Esophagus muscularis mucosa (tissue), 4 donors: ENCODE measurements at places on chromosomes 11 and 22. TPM values are rescaled to one million over a fixed set of nuclear protein-coding genes. Genes with fewer than 3 reads are reported as not detected.

The NLRP14 gene
- total RNA-seq: not detected

- no peak for DNase-seq
Observed at GRCh38 chr11:98952107-98952506, 68.6 kb upstream of the CNTN5 start.

DNA sequence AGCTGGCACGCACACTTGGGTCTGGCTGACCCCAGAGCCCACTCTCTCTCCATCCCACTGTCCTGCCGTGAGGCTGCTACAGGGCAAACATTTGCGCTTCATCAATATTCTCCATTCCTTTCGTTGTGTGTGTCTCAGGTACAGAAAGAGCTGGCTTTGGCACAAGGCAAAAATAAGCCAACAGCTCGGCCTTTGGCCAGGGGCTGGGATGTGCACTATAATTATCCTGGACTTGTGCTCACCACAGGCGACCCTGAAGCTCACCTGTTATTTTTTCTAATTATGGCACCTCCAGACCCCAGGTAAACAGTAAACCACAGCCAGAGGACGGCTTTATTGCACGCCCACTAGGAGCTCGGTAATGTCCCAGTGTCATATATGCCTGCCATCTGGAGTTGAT is 10.9 kb downstream of the ZMAT5 start:
- DNase-seq: no peak

- DNase-seq: no peak
Observed at GRCh38 chr11:35166369-35167360, 27.7 kb downstream of the CD44 start.

DNA sequence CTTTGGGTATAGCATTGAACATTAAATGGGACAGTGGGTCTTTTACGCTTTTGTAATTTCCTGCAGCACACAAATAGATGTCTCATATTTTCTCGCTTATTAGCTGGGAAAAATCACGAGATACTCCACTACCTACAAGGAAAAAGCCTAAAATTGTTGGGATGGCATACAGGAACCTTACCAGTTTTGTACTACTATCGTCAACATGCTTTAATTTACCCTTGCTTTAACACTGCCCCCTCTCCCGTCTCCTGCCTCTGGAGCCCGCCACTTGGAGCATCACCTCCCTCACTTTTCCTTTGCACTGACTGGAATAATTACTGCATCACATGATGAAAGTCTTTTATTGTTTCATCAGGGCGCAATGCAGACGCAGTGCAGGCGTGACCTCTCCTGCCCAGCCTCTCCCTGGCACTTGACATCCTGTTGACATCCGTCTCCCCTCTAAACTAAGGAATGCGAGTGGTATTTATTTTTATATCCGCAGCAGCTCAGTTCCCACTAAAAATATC is 1.0 kb upstream of the FNBP4 start:
- no peak for DNase-seq

GRCh38 chr11:35614939-35615569 is 3.2 kb upstream of the FJX1 start:
- DNase-seq: no peak

DNA sequence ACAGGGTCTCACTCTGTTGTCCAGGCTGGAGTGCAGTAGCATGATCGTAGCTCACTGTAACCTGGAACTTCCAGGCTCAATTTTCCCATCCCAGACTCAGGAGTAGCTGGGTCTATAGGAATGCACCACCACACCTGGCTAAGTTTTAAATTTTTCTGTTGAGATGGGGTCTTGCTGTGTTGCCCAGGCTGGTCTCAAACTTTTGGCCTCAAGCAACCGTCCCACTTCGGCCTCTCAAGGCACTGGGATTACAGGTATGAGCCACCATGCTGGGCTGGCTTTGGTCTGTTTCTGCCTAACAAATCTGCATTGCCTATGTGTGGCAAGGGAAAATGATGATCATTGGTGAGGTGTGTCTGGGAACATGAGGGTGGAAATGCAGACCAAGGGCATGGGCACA is 59.3 kb upstream of the CLMP start:
- no peak for DNase-seq

- DNase-seq: no peak
Observed at GRCh38 chr11:122754553-122755322, 83.6 kb upstream of the CRTAM start.

The ANKK1 gene
- total RNA-seq: 0.29 TPM

GRCh38 chr22:29872144-29872893 is 10.7 kb upstream of the MTMR3 start:
- DNase-seq: no peak

DNA sequence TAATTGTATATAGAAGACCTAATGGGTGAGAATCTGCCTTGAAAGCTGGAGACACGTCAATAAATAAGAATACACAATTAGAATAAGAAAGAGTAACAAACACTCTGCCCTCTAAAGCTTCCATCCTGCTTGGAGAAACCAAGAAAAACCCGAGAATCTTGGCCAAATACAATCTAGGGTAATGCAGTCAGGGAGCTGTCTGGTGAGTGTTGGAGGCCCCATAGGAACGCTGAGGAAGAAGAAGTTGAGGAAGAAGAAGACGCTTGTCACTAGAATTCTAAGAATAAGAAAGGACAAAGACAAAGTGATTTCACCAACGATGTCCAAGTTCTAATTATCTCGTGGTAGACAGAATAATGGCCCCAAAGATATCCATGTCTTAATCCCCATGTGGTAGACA is 4485.9 kb upstream of the OR11H1 start:
- no peak for DNase-seq
